A673 (cell line): ENCODE measurements at places on chromosomes 6 and 20.

DNA sequence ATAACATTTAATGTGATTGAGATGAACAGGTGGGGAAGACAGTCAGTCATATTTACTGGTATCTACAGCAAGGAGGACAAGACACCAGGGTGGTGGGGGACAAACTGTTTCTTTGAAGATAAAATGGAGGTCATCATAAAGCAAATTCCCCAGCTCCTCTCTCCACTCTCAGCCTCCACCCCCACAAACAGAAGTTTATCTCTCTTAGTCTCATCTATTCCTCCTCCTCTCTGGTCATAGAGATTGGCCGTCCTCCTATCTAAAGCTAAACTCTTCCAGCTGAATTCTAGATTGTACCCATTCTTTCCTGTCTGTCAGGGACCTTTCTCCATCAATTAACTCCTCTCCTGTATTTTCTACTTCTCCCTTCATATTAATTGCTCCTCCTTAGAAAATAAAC lies 71.1 kb downstream of the KIF6 start:
- no peak for DNase-seq

- no peak for DNase-seq
Observed at GRCh38 chr6:32045811-32046449, 7.7 kb downstream of the CYP21A2 start.

- DNase-seq = no peak
Observed at GRCh38 chr6:91435630-91436029, 848.8 kb upstream of the MAP3K7 start.

- DNase-seq = no peak
Observed at GRCh38 chr6:38364775-38365174, 275.0 kb downstream of the BTBD9 start.

GRCh38 chr6:53828966-53829697 lies 34.3 kb downstream of the LRRC1 start:
- no peak for DNase-seq

GRCh38 chr20:13356591-13356990 lies 135.5 kb downstream of the ISM1 start:
- DNase-seq = no peak

DNA sequence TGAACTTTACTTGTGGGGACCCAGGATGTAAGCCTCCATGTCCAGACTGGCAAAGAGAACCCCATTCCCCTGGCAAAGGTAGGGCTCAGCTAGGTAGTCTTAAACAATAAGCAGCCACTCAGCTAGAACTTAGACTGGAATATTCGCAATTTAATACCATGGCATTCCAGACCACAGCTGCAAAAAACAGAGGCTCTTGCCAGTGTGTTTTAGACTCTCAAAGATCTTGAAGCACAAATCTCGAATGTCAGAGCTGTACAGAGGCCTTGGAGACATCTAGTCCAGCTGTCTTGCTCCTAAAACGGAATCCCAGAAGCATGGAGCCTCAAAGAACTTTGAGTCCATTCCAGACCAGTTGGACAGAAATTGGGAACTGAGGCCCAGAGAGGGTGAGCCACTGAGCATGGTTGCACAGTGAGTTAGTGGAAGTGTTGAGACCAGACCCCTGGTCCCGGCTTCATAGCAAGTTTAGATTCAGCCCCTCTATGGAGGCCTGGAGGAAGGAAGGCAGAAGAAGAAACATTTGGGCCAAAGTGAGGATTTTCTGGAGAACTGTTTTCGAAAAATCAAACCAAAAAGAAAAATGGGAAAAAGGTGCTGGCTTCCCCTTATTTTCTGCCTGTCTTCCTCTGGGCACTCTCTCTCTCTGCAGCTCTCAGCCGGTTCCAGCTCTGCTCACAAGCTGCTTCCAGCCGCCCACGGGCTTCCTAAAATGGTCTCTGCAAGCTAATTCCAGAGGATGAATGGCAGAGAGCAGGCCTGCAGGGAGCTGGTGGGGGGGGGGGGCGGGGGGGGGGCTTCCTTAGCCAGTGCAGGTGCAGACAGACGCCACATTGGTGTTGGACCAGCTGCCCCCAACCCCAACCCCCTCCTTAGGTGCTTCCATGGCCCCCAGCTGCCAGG lies 32.4 kb downstream of the AAR2 start:
- DNase-seq = peak; percentile 12

DNA sequence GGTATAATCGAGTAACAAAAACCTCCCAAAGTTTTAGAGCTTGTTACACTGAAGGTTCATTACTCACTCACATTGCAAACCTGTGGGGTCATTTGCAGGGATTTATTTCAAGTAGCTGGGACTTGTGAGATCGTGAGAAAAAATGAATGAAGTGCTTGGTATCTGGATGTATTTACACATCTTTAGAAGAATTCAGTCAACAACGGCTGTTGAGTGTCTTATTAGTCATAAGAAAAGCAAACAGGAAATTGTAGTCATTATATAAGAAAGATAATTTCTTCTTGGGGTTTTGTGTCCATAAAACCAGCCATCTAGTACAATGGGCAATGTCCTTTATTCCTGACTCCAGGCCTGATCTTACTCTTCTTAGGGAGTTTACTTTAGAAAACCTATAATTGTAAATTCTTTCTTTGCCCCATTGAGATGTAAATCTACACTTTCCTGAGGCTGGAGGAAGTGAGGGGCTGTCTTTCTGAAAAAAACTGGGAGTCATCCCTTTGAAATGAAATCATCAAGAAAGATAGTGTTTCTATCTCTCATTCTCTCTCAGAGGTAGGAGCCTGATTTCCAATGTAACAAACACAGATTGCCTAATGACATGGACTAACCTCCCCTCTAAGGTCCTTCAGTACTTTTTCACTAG lies 202.5 kb upstream of the ASCC3 start:
- peak; percentile 91 for DNase-seq

GRCh38 chr20:63238514-63239125 lies 2.9 kb downstream of the BIRC7 start:
- peak; percentile 44 for DNase-seq

DNA sequence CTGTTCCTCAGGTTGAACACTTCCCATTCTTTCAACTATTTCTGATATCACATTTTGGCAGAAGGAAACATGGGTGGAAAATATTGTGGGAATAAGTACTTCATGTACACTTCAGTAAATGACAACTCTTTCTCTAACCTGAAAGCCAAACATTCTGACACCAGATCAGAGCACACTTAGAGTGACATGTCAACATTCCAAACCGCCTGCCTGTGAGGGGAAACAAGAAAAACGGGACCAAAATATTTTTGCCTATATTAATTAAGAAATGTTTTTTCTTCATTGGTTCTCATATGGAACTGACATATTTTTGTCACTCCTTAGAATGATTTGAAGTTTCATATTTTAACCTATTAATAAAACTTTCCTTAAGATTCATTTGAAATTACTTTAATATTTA lies 483.1 kb downstream of the MAFB start:
- no peak for DNase-seq

- no peak for DNase-seq
Observed at GRCh38 chr20:63697868-63698545, 1.6 kb downstream of the TNFRSF6B start.

DNA sequence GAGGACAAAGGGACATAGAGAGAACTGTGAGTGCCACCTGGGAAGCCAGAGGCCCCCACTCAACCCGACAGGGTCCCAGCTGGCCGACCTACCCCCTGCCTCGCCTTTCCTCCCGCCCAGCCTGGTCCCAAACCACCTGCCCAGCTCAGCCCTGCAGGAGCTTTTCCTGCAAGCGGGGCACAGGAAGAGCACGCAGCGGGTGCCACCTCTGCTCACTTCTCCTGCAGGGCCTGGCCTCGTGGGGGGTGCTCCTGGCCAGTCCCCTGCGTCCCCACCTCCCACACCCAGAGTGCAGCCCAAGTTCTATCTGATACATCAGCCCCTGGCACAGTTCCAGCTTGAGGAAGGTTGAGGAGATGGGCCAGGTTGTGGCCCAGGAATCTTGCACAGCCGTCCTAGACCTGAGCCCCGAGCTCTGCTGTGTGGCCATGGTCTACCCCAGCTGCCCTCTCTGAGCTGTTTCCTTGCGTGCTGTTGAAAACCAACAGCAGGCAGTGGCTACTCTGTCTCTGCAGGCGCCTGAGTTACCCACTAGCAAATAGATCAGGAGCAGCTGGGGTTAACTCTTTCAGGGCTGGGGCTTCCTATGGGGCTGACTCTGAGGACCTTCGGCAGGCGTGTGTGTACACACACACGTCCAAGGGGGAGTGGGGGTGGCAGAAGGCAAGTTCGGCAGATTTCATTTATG lies 1.7 kb downstream of the NECAB3 start:
- DNase-seq = peak; percentile 89

DNA sequence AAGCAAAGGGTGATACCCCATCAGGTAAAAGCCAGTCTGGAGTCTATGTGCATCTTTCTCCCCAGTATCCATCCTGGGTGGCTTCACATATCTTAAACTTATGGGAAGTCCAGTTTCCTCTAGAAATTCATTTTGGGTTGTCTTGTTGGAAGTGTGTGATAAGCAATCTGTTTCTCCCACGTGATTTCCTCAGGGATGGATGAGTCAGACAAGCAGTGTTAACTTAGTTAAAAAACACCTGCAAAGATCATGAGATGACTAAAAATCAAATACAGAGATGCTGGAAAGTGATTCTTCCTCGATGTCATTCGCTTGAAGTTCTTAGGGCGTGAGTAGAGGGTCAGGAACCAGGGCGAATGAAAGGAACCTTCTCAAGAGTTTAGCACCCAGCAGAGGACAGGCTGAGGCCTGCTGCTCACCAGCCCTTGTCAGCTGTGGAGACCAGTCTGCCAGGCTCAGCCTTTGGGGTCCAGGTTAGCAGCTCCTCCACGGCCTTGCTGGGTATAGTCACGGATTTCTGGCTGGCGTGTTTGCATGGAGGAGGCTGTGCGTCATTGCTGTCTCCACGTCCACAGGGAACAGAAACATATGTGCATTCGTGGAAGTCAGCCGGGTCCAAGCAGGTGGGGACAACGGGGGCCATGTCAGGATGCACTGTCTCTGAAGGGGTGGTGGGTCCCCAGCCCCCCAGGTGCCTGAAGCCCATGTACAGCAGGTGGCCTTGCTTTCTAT lies 2.8 kb upstream of the PNPLA1 start:
- no peak for DNase-seq

DNA sequence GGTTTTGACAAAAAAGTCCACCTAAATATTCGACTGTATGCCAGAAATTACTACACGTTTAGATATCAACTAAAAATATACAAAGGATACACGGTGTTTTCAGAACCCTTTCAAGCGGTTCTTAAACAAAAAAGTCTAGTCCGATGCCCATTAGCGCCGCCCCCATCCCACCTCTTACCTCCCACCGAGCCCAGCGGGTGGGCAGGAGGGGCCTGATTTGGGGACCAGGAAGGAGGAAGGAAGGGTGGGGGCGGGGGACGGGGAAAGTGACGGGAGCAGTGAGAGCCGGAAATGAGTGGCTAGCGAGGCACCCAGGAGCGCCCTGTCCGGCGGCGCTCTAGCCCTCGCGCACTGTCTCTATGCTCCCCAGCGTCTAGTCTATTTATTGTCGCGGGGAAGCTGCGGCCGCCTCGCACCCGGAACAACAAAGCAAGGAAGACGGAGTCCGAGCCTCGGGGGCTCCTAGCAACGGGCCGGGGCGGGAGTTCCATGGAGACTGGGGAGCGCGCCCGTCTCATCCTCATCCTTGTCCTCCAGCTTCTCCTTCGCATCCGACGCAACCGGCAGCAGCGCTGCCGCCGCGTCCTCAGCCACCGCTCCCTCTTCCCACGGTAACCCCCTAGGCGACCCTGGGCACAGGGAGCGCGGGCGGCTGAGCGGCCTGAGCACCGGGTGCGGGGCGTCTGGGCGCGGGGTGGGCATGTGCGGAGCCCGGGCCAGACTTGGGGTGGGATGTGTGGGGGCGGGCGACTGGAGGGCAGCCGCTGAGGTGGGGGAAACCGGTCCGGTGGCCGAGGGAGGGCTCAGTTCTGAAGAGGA lies at the start of gene TBPL1:
Gene TBPL1, plus strand, starts transcription at position 410 of the 819 bp plus-strand sequence. CDS start 26,902 bp downstream, outside the sequence.
- DNase-seq = peak; percentile 98

DNA sequence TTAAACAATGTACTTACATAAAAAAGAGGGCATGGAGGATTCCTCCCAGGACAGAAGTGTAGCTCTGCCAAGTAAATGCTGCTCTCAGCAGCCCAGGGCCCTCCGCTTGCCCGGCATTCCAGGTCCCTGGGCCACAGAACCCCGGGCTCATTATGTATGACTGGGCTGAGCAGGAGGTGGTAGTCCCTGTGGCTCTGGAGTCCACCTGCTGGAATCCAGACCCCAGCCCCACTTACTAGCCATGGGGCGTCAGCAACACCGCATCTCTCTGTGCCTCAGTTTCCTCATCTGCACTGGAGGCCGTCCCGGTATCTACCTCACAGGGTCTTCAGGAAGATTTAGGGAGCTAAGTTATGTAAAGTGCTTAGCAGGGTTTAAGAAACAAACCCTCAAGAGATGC lies 55.4 kb downstream of the PSMG4 start:
- no peak for DNase-seq

- DNase-seq = no peak
Observed at GRCh38 chr6:33418690-33419291, 884 bp upstream of the CUTA start.

DNA sequence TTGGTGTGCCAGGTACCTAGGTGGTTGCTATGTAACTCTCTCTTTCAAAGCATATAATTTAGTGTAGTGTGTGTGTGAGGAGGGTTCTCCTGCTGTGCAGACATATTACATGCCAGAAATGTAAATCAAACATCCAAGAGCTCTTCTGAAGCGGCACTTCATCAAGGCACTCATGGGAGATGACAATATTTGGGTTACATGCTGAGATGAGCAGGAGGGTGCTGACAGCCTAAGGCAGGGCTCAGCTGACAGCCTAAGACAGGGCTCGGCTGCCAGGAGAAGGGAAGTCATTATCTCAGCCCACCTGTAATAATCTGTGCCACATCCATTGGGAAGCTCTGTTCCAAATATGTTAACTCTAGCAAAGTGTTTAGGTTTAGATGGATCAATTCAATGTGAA lies 39.1 kb downstream of the ADGRF5 start:
- DNase-seq = no peak

GRCh38 chr20:20407891-20408805 lies 40.2 kb downstream of the INSM1 start:
- peak; percentile 71 for DNase-seq

DNA sequence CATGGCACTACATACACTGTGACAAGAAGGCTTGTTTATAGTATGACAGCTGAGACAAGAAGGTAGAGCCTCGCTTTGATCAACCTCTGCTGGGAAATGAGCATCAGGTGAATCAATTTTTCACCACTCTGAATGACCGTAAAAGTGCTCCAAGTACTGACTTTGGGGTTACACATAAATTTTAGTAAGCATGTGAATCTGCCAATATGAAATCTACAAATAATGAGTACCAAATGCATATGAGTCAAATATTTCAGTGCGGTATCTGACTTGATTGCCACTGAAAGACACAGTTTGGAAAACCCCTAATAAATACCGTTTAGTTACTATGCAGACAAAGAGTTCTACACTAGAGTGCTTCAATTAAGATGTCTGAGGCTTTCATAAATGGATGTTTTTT lies 77.8 kb downstream of the ATG5 start:
- no peak for DNase-seq

DNA sequence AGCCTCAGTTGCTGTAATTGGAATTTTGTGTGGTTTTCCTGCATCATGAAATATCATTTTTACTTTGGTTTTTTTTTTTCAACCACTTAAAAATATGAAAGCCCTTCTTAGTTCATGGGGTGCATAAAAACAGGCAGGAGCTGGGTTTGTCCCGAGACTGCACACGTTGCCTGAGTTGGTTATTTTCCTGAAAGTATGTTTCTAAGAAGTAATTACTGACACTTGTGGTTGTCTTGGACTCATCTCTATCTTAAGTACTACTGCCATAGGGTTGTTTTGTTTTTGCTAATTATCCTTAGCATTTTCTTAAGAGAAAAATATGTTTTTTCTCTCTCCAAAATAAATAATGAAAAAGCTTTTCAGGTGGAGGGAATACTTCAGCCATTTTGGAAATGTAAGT lies 40.1 kb downstream of the FAM120B start:
- DNase-seq = no peak
